ENCODE measurements at places on chromosomes 4 and X.

DNA sequence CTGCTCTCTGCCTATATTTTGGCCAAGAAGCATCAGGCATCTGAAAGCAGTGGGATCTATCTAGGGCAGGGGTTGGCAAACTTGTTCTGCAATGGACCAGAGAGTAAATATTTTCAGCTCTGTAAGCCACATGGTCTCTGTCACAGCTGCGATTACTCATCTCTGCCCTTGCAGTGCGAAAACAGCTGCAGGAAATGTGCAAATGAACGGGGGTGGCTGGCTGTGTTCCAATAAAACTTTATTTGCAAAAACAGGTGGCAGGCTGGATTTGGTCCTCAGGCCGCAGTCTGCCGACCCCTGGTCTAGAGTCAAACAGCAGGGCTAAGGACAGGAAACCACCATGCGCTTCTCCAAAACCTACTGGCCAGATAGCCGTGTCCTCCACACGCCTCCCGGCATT is 48.6 kb downstream of the ACOX3 start:
- DNase-seq, result no peak

- DNase-seq, result no peak
Observed at GRCh38 chrX:153495362-153495751, 577 bp downstream of the BGN start.

- no peak for DNase-seq
Observed at GRCh38 chr4:2781911-2782310, 11.0 kb upstream of the SH3BP2 start.

DNA sequence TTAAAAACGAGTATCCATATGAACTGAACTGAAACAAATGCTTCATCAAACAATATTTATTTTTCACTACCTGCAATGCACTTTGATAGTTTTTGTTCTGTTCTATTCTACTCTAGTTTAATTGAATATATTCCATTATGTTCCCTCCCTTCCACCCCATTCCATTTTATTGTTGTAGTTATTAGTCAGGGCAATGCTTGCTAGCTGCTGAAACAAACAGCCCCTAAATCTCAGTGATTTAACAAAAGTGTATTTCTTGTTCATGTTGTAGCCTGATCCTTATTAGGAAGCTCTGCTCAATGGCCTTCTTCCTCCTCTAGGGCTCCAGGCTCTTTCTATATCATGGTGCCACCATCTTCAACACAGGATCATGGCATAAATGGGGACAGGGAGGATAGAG is 122.3 kb upstream of the RAI2 start:
- no peak for DNase-seq
